ENCODE measurements at places on chromosomes 7 and 10.

DNA sequence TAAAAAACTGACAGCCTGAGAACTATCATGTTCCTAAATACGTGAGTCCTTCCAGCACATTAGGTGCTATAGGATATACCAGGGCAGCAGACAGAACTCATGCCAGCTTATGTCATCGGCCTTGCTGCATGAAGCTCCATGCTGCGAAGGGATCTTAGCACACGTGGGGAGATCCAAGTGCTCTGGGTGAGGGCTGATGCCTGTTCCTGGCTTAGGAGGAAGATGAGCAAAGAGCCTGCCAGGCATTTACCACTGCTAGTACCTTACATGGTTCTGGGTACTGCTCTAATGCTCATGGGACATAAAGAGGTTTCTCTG, 43.2 kb downstream of the SVIL start:
- no peak for DNase-seq

- DNase-seq: no peak
Measured at GRCh38 chr7:158266817-158267741, 320.5 kb downstream of the PTPRN2 start.

DNA sequence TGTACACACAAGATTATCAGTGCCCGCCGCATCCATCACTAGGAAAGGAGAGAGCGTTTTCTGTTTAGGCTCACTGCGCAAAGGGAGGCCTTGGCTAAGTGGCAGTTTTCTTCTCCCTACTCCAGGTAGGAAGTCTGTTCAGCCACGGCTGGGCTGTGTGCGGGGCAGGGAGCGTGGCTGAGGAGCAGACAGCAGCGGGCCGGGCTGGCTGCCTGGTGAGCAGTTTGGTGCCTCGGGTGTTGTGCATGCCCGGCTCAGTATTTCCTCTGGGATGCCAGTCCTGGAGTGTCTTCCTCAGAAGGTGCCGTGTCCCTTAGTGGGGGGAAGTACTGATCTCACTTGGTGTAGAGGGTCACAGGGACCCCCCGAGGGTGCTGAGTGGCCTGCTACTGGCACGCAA, 114.4 kb downstream of the NT5C2 start:
- no peak for DNase-seq

- DNase-seq: no peak
Measured at GRCh38 chr10:89351412-89351779, 23.6 kb downstream of the IFIT3 start.

DNA sequence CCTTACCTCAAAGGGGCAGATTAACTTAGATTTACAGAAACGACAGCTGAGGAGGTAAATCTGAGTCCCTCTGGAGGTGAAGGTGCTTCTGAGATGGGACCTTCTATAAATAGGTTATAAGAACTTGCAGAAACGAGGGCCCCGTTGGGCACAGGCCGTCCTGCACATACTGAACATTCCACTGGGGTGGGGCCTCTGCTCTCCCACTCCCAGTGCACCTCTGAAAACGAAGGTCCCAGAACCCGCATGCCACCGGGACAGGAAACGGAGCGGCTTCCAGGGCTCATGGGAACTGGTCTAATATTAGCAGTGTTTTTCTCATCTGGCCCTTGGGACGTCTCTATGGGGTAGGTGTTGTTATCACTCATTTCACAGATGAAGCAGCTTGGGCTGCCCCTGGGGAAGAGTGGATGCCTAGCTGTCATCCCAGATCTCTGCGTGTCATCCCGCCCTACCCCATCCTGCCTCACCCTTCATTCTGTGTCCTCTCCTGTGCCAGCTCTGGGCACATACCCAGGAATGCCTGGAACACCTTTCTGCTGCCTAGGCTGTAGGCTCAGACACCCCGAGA, 19.6 kb downstream of the C10orf62 start:
- DNase-seq: no peak

Measured in Ammon's horn (tissue), 1 donor.